ENCODE measurements at places on chromosomes 4 and X.

DNA sequence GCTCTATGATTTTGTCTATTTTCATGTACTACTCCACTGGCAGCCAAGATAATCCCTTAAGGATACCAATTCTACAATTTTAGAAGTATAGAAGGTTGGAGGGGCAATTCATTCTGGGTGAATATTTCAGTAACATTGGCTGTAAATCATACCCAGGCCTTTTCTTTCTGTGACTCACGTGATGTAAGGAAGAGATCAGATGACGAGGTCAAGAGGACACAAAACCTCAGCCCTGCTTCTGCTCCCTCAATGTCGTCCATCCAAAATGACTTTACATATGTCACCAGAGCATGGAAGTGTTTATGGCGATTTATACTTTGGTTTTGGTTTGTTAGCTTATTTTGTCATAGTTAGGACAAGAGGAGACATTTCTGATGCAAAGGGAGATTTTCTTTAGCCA lies 70.7 kb upstream of the SLC4A4 start:
- DNase-seq, result no peak

DNA sequence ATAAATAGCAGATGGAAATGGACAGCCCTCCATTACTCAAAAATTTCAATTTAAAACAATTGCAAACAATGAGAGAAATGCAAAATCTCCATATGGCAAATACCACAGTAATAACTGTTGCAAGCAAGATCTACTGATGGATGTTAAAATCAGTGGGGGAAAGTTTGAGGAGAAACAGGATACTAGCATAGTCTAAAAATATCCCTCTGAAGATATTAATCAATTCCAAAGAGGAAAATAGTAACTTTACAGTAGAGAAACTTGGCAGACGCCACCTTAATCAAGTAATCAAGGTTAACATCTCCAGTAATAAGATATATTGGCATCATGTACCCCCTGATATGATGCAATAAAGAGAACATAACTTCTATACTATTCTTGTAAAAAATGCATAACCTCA lies 344.8 kb downstream of the ZNF674 start:
- DNase-seq, result no peak

DNA sequence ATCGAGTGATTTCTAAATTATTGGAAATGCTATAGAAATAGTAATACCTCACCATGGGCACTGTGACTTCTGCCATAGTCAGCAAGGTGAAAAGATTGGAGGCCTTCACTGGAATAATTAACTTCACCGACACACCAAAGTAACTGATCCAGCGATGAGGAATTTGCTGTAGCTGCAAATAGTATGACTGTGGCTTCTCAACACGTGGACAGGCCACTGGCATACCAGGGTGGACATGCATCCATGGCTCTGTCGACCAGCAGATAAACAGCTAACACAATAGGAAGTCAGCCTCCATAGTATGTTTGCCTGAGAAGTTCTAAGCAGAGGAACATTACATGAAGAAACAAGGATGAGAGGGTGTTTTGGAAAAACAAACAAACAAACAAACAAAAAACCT lies 10.9 kb upstream of the FAT4 start:
- no peak for DNase-seq

DNA sequence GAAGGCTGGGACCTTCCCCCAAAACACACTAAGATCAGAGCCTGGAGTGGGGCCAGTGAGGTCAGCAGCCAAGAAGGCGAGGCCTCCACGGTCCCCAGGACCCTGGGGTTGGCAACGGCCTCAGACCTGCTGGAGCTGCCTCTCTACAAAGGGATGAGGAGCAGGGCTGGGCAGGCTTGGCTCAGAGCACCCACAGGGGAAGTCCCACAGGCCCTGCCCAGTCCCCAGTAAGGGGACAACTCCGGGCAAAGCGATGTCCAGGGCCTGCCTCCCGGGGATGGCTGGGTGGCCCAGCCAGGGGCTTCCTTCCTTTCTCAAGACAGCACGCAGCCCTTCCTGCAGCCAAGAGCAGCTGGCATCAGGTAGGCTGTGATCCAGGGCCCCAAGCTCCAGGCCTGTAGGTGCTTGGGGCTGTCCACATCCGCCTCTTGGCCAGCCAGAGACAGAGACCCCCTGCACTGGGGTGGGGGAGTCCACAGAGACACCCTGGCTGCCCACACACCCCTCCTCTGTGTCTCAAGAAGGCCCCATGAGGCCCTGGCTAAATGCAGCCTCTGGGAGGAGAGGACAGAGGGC lies 5.7 kb downstream of the MXD4 start:
- DNase-seq, result no peak

- no peak for DNase-seq
Observed at GRCh38 chrX:137549851-137550664, 15.9 kb upstream of the ZIC3 start.

GRCh38 chrX:132488180-132488705 lies 595 bp downstream of the MBNL3 start:
- no peak for DNase-seq

- no peak for DNase-seq
Observed at GRCh38 chr4:96093563-96093962, 253.7 kb downstream of the PDHA2 start.

GRCh38 chr4:54545663-54546424 lies 111.9 kb upstream of the KIT start:
- DNase-seq, result no peak

- DNase-seq, result no peak
Observed at GRCh38 chr4:147360301-147360700, 120.6 kb upstream of the EDNRA start.

GRCh38 chrX:135015523-135016245 lies 6.7 kb downstream of the RTL8B start:
- DNase-seq, result no peak

Measured in activated T-cell treated with anti-CD3 and anti-CD28 coated beads for 24 hours (primary cell).